Activated CD4-positive, alpha-beta T cell treated with anti-CD3 and anti-CD28 coated beads, Interleukin-2, Interleukin-4, amounts not matched to agents 100 ng/mL and 50 ng/mL, durations not matched to agents 16 hours and 8 hours (primary cell): ENCODE measurements at places on chromosomes 13 and 19.
A peak's percentile ranks its signal among the peaks of the same experiment; 100 is the strongest.

DNA sequence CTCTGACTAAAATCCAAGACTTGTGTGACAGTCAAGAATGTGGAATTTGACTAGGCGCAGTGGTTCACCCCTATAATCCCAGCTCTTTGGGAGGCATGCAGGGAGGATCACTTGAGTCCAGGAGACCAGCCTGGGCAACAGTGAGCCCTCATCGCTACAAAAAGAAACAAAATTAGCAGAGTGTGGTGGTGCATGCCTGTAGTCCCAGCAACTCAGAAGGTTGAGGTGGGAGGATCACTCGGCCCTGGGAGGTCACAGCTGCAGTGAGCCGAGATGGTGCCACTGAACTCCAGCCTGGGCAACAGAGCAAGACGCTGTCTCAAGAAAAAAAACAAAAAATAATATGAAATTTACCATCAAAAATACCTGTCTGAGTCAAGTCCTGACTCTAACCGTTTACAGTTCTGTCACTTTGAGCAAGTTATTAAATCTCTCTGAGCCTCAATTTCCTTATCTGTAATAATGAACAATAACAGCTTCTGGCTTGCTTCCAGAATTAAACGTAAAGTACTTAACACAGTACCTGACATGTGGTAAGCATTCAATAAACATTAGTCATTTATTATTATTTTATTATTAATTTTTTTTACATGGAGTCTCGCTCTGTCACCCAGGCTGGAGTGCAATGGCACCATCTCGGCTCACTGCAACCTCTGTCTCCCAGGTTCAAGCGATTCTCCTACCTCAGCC is 204.6 kb upstream of the TSC22D1 start:
- DNase-seq, result no peak

DNA sequence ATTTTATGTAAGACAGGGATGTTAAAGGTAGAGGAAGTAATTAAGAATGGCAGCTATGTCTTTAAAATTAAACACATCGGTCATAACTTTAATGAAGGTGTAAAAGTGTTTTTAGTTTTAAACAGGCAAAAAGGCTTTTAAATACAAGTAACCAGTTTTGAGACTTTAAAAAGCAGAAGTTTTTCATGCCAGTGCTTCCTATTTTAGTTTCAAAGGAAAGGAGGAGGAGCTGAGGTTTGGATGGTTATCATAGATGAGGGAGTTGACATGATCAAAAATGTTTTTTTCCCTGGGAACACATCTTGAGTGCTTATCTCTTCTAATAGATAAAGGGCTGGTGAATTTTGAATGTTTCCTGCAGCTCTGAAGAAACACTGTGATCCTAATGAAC is 42.9 kb downstream of the LRCH1 start:
- no peak for DNase-seq

GRCh38 chr19:58396691-58397532 is 1.5 kb downstream of the RNF225 start:
- DNase-seq, result no peak

DNA sequence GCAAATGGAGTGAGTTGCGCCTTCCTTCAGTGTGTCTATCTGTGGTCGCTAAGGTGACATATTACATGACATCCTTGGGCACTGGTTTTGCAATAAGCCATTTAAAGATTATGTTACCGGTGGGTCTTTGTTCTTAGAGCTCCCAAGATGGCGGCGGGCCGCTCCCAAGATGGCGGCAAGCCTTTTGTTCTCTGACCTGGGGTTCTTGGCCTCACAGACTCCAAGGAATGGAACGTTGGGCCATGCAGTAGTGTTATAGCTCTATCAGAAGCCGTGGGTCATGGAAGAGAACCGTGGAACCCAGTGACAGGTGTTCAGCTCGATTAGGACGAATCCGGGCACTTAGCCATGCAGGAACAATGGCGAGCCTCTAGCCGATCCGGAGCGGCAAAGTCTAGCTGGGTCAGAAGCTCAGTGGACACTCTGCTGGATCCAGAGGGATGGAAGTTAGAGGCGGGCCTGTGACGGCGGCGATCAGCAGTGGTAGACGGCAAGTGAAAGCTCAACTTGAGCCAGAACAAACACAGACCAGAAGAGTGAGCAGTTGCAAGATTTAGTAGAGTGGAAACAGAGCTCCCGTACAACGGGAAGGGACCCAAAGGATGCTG is 188.6 kb downstream of the TEX29 start:
- DNase-seq, result no peak

GRCh38 chr19:56983171-56983570 is 136.6 kb upstream of the USP29 start:
- DNase-seq, result no peak

DNA sequence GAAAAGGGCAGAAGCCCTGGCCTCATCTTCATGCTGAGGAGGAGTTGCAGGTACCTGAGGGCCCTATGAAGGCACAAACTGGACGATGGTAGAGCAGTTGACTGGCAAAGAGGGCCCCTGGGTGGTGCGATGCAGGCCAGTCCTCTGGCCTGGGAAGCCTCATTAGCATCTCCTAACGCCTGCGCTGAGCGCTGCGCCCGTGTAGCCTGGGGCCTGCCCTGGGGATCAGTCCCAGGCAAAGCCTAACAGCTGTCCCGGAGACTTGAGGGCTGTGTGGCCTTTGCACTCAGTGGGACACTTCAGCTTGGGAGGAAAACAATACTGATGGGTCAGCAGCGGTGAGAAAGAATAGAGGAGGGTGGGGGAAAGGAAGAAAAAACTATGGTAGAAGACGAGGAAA is 187.7 kb downstream of the RAP2A start:
- DNase-seq, result no peak

DNA sequence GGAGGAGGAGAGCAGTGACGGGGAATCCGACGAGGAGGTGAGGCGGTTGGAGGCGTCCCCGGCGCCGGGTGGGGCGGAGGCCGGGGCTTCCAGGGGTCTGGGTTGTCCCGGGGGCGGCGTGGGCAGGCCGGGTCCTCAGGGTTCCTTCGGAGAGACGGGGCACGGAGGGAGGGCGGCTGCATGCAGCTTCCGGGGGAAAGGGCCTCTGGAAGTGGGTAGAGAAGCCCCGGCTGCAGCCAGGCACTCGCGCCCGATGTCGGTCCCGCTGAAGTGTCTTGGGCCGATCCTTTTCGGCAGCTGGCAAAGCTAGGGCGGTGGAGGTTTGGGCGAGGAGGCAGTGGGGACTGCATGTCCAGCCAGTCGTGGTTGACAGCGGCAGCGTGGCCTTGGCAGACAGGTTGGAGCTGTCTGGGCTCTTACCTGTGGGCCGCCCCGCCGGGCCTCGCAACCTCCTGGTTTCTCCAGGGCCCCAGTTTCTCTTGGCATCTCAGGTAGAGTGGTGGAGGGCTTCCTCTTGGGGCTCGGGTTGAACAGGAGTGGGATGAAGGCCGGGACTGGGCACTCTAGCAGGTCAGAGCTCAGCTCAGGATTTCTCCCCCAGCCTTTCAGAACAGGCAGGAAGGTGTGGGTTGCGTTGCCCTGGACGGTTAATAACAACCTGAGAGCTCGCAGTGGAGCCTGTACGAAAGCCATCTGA is 690 bp downstream of the KMT2B start:
- DNase-seq, result peak; percentile 49

DNA sequence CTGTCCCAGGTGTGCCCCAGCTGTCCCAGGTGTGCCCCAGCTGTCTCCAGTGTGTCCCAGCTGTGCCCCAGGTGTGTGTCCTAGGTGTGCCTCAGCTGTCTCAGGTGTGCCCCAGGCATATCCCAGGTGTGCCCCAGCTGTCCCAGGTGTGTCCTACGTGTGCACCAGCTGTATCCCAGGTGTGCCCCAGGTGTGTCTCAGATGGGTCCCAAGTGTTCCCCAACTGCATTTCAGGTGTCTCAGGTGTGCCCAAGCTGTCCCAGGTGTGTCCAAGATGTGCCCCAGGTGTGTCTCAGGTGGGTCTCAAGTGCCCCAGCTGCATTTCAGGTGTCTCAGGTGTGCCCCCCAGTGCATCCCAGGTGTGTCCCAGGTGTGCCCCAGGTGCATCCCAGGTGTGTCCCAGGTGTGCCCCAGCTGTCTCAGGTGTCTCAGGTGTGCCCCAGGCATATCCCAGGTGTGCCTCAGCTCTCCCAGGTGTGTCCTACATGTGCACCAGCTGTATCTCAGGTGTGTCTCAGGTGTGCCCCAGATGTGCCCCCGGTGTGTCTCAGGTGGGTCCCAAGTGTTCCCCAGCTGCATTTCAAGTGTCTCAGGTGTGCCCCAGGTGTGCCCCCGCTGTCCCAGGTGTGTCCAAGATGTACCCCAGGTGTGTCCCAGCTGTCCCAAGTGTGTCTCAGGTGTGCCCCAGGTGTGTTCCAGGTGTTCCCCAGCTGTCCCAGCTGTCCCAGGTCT is 1.3 kb upstream of the GRK1 start:
- no peak for DNase-seq

- no peak for DNase-seq
Observed at GRCh38 chr19:42764836-42765235, 642 bp downstream of the PSG8 start.

DNA sequence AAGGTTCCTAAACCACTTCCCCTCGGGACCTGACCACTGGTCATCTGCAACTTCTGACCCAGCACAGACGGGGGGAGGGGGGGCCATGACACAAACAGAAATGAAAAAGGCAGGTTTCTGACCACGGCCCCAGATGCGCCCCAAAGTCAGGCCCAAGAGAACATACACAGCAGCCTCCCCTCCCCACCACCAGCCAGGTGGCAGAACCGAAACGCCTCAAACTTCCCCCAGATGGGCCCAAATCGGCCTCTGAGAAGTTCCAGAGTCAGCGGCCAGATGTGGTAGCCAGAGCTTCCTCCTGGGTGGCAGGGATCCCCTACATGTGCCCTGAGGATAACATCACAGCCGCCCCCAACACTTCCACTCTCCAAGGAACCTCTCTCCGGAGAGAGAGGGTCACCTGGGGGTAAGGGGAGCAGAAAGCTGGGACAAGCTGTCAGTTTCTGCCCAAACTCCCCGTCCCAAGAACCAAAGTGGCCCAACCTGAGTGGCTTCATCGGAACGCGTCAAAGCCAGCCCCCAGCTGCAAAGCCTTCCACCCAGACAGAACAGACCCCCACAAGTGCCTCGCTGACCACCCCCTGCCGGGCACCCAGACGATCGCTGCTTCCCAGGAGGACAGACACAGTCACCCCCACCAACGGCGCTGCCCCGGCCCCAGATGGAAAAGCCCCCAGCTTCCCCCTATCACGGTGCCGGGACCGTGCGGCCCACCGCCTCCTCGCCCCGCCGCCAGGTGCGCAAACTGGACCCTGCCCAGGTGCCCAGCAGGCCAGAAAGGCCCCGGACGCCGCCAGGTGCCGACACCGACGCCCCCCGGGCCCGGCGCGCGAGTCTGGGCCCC is 800 bp downstream of the ELL start:
- no peak for DNase-seq

DNA sequence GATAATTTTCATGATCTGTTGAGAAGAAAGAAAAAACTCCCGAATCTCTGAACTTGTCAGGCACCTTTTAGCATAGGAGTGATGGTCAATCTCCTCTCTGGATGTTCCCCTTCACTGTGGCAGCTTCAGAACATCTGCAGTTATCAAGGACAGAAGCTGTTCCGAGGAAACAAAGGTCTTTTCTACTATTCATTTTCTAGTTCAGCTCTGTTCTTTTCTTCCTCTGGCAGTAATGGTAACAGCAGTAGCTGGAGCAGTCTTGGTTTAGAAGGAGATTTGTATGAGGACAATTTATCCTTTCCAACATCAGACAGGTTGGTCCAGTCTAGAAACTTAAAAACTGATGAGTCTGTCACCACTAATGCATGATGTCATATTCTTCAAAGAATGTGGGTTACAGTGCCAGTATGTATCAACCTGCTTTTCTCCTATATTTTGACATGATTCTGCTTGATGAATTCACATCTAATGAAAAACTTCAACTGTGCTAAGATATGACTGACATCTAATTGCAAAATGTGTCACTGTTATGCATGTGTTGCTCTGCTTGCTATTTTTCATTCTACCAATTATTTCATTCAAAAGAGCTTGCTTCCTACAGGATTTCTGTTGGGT is 41.0 kb downstream of the AKAP11 start:
- DNase-seq, result no peak

- DNase-seq, result peak; percentile 26
Observed at GRCh38 chr19:13149628-13150186, 468 bp downstream of the STX10 start.

GRCh38 chr13:71609271-71609670 is 257.7 kb downstream of the DACH1 start:
- DNase-seq, result no peak

DNA sequence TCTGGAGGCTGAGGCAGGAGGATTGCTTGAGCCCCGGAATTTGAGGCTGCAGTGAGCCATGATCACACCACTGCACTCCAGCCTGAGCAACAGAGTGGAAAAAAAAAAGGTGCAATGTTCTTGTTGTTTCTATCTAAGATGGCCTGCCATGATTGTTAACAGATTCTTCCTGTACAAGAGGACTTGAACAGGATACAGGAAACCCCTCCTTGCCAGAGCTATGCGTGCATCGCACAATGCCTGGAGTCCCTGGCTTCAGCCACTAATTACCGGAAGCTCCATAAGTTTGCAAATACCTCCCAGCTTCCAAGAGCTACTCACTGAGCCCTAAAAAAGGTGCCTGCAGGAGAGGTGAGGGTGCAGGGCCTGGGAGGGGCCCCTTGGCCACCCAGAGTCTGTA is 13.1 kb upstream of the HIF3A start:
- no peak for DNase-seq

DNA sequence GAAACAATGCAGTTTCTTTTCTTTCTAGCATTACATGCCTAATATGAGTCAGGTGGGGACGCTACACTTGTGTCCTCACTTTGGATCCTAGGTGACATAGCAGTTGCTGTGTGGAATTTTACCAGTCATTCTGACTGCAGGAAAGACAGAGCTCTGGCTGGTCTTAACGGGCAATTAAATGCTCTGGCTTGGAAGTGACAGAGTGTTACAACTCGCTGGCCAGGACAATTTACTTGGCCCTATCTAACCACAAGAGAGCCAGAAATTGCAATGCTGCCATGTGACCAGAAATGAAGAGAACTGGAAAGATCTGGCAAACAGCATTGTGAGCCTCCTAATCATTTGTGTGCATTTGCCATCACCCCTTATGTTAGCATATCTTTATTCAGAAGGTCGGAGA is 351.1 kb downstream of the DCT start:
- DNase-seq, result no peak

GRCh38 chr19:45598267-45599001 is 3.6 kb downstream of the GPR4 start:
- no peak for DNase-seq

- no peak for DNase-seq
Observed at GRCh38 chr13:30457306-30457891, 8.3 kb downstream of the HMGB1 start.

DNA sequence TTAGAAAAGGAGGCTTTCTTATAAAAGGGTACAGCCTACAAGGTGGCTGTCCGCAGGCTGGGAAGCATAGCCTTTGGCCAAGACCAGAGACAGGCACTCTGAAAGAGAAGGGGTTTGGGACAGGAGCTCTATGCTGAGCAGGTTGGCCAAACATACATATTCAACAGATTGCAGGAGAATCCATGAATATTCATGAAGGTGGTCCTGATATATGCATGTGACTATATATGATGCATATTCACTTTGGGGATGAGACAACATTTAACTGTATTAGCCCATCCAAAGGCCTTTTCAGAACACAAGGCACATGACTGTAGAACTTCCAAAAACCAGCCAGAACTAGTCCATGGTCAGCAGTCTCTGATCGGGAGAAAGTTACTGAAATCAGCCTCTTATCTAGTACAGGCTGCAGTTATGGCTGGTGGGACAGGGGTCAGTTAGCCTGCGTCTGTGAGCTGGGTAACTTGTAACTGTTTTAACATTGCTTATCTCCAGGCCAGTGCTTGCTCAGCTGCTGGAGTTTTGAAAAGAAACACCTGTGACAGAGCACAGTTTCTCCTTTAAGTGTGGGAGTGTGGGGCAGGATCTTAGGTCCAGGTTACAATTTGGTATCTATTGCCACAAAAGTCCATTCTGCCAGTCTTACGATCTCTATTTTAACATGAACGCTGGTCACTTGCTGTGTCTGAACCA is 924.2 kb downstream of the UQCRFS1 start:
- DNase-seq, result no peak
